Endothelial cell of umbilical vein (primary cell): ENCODE measurements at places on chromosomes 11 and 22. TPM values are rescaled to one million over a fixed set of nuclear protein-coding genes. Genes with fewer than 3 reads are reported as not detected.

DNA sequence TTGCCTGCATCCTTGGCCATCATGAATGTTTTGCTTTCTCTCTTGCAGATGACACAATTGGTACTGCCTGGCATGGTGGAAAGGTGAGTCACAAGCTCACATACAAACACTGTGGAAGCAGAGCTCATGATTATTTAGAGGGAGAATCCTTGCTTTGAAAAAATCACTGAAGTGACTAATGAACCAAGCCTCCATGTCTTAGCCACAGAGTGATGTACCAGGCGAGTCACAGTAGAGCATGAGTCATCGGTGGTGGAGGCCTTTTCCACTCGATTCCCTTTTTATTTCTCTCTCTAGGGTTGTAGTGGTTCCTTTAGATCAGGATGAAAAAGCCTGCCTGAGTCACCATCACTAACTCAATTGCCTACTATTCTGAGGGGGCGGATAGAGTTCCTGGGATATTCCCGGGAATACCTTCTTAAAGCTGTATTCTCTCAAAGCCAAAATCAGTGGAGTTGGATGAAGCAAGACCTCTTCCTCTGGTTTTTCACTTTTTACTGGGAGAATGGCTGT, 49.6 kb upstream of the ALKBH3 start:
- peak; percentile 93 for DNase-seq

- DNase-seq: peak; percentile 14
These were observed 1.4 kb upstream of the NEFH start for GRCh38 chr22:29478326-29479276.

GRCh38 chr22:42300259-42301076, 30.0 kb upstream of the TCF20 start:
- no peak for DNase-seq

- DNase-seq: peak; percentile 29
These were observed 88.8 kb downstream of the AMBRA1 start for GRCh38 chr11:46504817-46505613.

DNA sequence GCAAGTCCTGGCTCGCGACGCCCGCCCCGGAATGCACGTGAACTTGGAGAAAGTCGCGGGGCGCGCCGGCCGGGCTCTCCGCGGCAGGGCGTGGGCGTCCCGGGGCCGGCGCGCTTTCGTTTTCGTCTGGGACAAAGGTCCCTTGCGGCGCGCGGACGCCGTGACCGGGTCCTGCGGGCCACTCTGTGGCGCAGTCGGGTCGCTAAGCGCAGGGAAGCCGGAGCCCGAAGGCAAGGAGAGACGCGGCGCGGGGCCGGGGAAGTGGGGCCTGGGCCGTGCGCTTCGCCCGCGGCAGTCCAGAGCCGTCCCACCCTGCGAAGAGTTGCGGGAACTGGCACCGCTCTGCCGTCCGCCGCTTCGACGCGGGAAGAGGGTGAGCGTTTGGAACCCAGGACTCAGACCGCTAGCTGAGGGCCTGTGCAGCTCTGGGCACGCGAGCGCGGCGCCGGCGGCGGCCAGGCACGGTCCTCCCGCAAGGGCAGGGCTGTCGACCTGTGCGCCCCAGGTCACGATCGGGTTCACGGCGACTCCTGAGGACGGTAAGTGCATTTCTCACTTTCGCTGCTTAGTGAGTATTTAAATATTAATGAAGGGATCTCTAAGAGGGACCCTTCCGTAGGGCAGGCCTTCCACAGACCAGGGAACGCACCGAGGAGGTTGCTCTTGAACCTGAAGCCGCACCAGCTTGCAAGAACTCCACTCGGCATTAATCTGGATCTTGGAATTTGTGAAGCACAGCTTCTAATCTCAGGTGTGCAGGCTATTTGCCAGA, 78.0 kb upstream of the PPARA start:
- DNase-seq: peak; percentile 55

GRCh38 chr11:120098503-120099020, 39.4 kb downstream of the TRIM29 start:
- DNase-seq: no peak

GRCh38 chr11:19954899-19955298, 205.4 kb downstream of the DBX1 start:
- no peak for DNase-seq

- DNase-seq: no peak
These were observed 42.1 kb upstream of the CSNK2A3 start for GRCh38 chr11:11395126-11395525.

DNA sequence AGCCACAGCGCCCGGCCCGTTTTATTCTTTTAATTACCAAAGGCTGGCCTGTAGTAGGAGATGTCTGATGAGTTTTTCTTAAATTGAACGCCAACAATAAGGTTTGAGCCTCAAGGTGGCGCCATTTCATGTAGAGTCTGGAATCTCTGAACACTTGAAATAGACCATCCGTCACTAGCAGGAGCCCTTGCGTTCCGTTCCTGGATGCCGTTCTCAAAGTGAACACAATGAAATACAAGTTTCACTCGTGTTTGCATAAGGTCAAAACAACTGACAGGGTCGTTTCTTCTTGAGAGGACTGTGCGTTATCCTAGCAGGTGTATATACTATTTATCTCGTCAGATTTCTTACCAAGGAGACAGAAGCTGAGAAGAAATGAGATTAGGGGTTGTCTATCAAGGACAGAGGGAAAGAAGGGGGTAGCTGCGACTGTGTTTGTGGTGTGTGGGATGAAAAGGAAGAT, 18.7 kb upstream of the SCGB1D1 start:
- peak; percentile 89 for DNase-seq

DNA sequence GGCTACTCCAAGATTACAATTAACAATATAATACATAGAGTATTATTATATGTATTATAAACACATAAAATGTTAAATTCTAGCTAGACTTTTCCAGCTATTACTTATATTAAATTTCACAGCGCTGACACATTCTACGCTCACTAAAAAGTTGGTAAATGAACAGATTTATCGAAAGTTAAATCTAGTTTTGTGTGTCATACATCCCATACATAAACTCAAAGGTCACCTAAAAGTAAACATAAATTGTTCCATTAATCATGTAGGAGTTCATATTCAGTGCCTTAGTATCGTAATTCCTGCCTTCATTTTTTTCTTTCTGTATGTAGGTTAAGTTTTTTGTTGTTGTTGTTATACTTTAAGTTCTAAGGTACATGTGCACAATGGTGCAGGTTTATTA, 10.9 kb downstream of the FNBP4 start:
- DNase-seq: no peak

GRCh38 chr11:119085437-119085847, 761 bp downstream of the HMBS start:
- DNase-seq: no peak

GRCh38 chr22:37484480-37485394, 1.4 kb downstream of the MFNG start:
- peak; percentile 88 for DNase-seq

DNA sequence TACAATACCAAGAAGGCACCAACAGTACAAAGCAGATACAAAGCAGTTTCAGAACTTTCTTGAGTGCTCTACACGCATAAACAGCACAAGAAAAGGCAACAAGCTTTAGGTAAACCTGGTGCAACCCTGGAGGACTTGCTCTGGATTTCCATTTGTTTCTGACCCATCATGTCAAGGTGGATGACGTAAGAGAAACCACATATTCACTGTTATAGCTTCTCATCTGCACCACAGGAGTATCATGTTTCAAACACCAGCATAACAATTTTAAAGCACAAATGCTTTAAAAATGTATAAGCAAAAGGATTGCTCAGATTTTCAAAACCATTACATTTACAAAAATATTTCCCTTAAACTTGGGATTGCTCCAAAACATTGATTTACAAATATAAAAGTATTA, 25.0 kb upstream of the YPEL1 start:
- DNase-seq: no peak

GRCh38 chr22:24516301-24516737, 21.2 kb downstream of the UPB1 start:
- DNase-seq: no peak

GRCh38 chr11:130404727-130405126, 23.7 kb downstream of the ADAMTS8 start:
- DNase-seq: no peak

- DNase-seq: no peak
These were observed 801.7 kb downstream of the TBC1D22A start for GRCh38 chr22:47564158-47564450.

DNA sequence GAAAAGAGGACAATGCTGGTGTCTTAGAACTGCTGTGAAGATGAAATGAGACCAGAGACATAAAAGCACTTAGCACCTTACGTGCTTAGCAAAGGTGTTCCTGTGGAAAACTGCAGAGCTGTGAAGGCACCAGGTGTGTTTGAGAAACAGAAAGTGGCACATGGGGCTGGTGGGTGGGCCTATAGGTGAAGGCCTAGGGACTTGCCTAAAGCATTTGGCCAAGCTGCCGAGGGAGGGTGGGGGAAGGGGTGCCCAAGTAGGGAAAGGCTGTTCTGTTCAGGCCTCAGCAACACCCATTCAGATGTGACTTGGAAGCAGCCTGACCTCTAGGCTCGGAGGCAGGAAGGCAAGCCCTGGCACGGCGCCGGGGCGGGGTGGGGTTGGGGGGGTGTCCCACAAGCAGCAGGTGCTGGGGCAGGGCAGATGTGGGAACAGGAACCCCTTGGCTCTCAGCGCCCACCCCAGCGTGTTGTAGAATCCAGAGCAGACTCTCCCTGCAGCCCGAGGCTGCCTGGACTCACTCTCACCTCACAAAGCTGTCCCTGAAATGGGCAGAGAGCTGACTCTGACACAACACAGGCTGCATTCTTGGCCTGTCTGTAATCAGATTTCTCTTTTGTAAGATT, 366.7 kb upstream of the NARS2 start:
- no peak for DNase-seq

GRCh38 chr22:44819966-44820631, 67.7 kb downstream of the ARHGAP8 start:
- DNase-seq: no peak

GRCh38 chr22:44608597-44609399, 93.2 kb upstream of the PRR5 start:
- no peak for DNase-seq

DNA sequence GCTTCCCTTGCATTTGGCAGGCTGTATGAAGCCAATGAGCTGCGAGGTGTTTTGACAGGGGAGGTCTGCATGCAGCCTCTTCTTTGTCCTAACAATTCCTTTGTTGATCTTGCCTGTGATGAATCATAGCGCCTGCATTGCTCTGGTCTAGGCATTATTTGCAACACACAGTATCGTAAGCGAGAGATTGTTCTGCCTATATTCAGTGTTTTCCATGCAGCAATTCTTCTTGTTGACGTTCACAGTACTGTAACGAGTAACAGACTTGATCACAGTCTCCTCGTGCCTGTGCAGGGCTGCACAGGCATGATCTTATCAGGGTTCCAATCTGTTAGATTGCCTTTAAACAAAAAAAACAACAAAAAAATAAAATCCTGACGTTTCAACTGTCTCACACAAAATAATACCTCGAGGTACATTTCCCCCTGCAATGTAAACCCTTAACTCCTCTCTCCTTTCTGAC, 13.9 kb upstream of the ADSL start:
- no peak for DNase-seq

GRCh38 chr11:34616830-34617504, 3.9 kb upstream of the EHF start:
- no peak for DNase-seq

GRCh38 chr22:27609451-27609888, 192.1 kb downstream of the MN1 start:
- no peak for DNase-seq

GRCh38 chr22:38012604-38013072, 28.3 kb upstream of the SOX10 start:
- DNase-seq: peak; percentile 37

GRCh38 chr11:57460758-57461749, 726 bp downstream of the RTN4RL2 start:
- no peak for DNase-seq

GRCh38 chr11:8597182-8597581, 3.2 kb upstream of the STK33 start:
- DNase-seq: no peak

DNA sequence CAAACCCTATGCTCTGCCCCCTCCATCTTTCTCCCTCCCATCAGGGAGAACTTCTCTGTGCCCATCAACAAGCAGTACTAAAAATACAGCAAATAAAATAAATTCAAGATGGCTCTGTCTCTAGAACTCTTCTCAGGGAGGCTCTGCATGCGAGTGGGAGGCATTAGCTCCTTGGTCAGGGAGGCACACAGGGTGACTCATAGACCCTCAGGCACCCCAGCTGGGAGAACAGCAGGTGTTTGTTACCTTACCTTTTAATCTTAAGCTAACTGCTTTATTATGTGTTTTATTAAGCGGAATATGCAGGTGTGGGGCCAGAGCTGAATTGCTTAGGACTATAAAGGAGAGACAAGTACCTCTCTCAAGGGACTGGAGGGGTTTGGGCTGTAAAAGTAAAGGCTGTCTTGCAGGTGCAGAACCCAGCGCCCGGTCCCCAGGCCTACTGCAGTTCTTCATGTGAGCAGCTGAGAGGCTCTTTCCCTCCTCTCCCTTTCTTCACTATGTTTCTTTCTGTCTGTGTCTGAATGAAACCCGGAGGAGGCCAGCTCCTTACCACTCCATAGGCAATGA, 20.8 kb downstream of the CSNK2A3 start:
- no peak for DNase-seq

GRCh38 chr11:90593099-90593498, 370.2 kb upstream of the CHORDC1 start:
- DNase-seq: no peak

DNA sequence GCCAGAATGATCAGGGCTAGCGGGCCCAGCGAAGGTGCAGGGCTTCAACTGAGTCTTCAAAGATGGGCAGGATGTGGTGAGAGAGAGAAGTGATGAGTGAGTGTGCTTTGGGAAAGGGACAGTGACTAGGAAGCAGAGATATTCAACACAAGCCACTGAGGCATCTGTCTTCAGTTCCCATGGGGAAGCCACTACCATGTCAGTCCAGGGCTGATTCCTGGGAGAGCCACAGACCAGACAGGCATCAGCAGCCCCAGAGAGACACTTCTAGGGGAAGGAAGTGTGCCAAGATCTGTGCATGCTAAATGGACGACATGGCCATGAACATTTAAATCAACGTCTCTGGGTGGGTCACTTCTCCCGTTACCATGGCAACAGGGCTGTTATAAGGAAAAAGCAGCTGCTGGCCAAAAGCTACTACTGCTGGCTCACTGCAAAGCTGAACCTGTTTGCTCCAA, 28.5 kb downstream of the P4HA3 start:
- DNase-seq: no peak

- DNase-seq: no peak
These were observed at the start of gene OR8A1 for GRCh38 chr11:124569697-124570096. Gene OR8A1 (plus strand): TSS chr11:124569997. CDS start chr11:124570120, 123 bp downstream.

GRCh38 chr22:42773167-42773566, 52.5 kb upstream of the A4GALT start:
- no peak for DNase-seq

SERPING1 gene
- polyA plus RNA-seq: 0.30 TPM in 1 of 2 replicates, not detected in the other

PSMD13 gene
- polyA plus RNA-seq: 175 and 214 TPM in 2 replicates

MRGPRF gene
- polyA plus RNA-seq: not detected in 2 replicates

AGBL2 gene
- 0.08 and 0.24 TPM in 2 replicates for polyA plus RNA-seq

KIF18A gene
- polyA plus RNA-seq: 2.2 and 2.5 TPM in 2 replicates

MMP27 gene
- not detected in 2 replicates for polyA plus RNA-seq

MS4A3 gene
- not detected in 2 replicates for polyA plus RNA-seq

HEPHL1 gene
- polyA plus RNA-seq: not detected in 2 replicates

TRIM49 gene
- not detected in 2 replicates for polyA plus RNA-seq

OR11H1 gene
- polyA plus RNA-seq: not detected in 2 replicates

MRGPRX3 gene
- not detected in 2 replicates for polyA plus RNA-seq

APOL5 gene
- not detected in 2 replicates for polyA plus RNA-seq

LGALS12 gene
- not detected in 2 replicates for polyA plus RNA-seq

ARVCF gene
- 81.3 and 83.6 TPM in 2 replicates for polyA plus RNA-seq

SMTNL1 gene
- not detected in 2 replicates for polyA plus RNA-seq

FAM118A gene
- polyA plus RNA-seq: 19.2 and 25.6 TPM in 2 replicates

MMP13 gene
- not detected in 2 replicates for polyA plus RNA-seq

CALCA gene
- polyA plus RNA-seq: not detected in 2 replicates

YDJC gene
- 29.9 and 40.8 TPM in 2 replicates for polyA plus RNA-seq

LRRC32 gene
- polyA plus RNA-seq: 70.2 and 77.2 TPM in 2 replicates

PARVA gene
- polyA plus RNA-seq: 35.8 and 40.6 TPM in 2 replicates

CLTCL1 gene
- polyA plus RNA-seq: 5.0 and 5.1 TPM in 2 replicates

NEFH gene
- 0.33 and 0.59 TPM in 2 replicates for polyA plus RNA-seq

SLC5A12 gene
- polyA plus RNA-seq: not detected in 2 replicates
